Bronchial epithelial cell (primary cell): ENCODE measurements at places on chromosomes 5 and 9. TPM values are rescaled to one million over a fixed set of nuclear protein-coding genes. Genes with fewer than 3 reads are reported as not detected.

The GHR gene
- total RNA-seq, result 1.3 and 2.4 TPM in 2 replicates

The PCDHA12 gene
- total RNA-seq, result under 0.01 and 0.13 TPM in 2 replicates

The BASP1 gene
- total RNA-seq, result 78.7 and 80.4 TPM in 2 replicates

The GPR151 gene
- total RNA-seq, result not detected in 2 replicates

The DMGDH gene
- total RNA-seq, result 11.6 and 15.1 TPM in 2 replicates

The PRUNE2 gene
- under 0.01 TPM in 1 of 2 replicates, not detected in the other for total RNA-seq

The LHFPL2 gene
- total RNA-seq, result 29.8 and 32.4 TPM in 2 replicates

The FAXDC2 gene
- total RNA-seq, result 0.13 and 1.1 TPM in 2 replicates
